ENCODE measurements at places on chromosomes 7 and 10.

- DNase-seq, result no peak
These were observed 102.0 kb upstream of the ARMC3 start for GRCh38 chr10:22825841-22826240.

DNA sequence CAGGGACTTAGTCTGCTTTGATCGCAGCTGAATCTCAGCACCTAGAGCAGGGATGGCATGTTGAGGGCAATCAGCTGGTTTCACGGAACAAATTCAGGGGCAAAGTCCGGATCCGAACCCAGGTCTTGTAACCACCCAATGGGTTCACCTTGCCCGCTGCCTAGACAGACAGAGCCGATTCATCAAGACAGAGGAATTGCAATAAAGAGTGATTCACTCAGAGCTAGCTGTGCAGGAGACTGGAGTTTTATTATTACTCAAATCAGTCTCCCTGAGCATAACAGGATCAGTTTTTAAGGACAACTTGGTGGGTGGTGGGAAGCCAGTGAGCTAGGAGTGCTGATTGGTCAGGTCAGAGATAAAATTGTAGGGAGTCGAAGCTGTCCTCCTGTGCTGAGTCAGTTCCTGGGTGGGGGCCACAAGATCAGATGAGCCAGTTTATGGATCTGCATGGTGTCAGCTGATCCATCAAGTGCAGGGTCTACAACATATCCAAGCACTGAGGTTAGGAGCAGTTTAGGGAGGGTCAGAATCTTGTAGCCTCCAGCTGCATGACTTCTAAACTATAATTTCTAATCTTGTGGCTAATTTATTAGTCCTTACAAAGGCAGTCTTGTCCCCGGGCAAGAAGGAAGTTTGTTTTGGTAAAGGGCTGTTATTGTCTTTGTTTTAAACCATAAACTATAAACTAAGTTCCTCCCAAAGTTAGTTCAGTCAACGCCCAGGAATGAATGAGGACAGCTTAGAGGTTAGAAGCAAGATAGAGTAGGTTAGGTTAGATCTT lies 43.5 kb upstream of the CHST3 start:
- peak; percentile 9 for DNase-seq

DNA sequence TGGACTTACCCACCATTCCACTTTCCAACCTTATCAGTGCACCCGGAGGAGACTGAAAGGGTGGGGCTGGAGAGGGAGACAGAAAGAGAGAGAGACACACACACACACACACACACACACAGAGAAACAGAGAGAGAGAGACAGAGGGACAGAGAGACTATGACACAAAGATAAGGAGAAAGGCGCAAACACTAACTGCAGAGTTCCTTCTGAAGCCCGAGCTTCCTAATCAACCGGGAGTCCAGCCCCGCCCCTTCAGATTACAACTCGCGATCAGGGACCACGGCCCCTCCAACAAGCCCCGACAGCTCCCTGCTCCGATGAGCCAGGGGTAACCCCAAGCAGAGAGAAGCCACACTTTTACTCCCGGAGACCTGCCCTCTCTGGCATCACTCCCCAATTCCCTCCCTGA lies 499 bp downstream of the GAL3ST4 start:
- DNase-seq, result no peak

DNA sequence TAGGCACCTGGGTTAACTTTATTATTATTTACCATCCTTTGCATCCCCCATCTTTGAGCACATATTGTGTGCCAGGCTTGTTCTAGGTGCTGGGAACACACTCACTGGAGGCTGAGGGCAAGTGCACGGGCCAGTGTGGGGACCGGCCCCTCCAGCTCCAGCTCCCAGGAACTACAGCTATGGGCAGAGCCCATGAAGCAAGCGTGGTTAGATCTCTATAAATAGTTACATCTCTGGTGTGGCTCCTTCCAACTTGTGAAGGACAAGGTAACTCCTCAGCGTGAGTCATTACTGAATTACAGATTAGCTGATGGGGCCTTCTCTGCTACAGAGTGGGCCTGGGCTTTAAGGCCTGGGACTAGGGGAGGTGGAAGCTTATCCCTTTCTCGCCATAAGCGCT lies 583.5 kb downstream of the SDK1 start:
- no peak for DNase-seq

DNA sequence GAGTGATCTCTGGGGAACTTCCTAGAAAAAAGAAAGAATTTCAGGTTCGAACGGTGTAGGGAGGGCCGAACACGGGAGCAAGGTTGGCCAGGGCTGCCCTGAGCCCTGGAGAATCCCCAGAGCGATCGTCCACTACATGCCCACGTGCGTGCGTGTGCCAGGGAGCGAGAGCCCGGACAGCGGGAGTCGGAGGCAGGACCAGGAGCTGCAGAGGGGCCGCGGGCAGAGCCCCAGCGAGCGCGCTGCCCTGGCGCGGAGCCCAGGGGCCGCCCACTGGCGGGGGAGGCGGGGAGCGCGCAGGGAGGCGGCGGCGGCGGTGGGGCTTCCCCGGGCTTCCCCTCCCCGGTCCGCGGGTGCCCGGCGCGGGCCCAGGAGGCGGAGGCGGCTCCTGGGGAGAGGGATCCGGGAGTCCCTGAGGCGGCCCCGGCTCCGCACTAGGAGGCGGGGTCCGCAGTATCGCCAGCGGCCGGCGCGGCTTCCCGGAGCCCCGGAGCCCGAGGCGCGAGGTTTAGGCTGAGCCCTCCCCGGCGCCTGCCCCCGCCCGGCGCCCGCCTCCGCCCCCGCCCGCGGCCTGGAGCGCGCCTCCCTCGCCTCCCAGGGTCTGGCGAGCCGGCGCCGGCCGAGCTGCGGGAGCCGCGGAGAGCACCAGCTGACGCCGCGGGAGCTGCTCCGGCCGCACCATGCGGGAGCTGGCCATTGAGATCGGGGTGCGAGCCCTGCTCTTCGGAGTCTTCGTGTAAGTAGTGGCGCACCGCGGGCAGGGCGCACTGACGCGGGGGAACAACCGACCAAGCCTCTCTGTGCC lies at the start of gene PLPP4:
Gene PLPP4 (plus strand): TSS at position 602 of the 805 bp plus-strand sequence. CDS start 79 bp downstream, at position 681.
- peak; percentile 67 for DNase-seq

DNA sequence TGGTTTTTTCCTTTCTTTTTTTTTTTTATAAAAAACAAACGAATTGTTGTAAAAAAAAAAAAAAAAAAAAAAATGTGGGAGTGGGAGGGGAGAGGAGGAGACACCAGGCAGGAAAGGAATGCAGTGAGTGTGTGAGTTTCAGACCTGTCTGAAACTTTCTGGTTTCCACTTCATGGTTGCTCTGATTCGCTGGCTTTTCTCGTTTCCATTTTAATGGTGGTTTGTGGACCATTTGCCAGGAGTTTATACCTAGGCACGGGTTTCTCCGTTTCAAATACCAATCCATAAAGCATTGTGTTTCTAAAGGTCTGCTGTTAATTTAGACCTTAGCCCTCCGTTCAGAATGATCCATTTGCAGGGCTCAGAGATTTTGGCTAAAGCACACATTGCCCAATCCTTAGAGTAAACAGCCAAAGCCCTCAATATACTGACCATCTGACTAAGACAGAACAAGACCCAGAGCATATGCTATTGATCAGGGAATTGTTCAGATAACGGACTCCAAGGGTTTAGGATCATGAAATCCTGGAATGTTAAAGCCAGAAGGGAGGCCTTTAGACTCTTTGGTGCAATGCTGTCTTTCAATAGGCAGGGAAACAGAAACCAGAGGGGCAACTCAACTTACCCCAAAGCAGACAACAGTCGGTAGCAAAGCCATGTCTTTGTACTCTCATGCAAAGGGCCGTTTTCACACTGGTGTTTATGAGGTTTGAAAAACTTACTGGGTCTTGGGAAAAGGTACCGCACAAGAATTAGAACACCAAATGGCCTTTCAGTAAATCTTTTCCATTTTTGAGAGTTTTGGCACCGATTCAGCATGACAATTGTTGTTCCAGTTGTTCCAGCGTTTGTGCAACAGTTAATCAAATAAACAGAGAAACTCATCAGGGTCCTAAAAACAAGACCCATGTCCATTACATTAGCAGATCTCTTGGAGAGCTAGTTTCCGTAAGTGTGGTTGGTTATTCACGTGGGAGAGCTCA lies 94.3 kb upstream of the AGBL3 start:
- peak; percentile 78 for DNase-seq

GRCh38 chr7:25348104-25348503 lies 119.8 kb upstream of the NPVF start:
- no peak for DNase-seq

GRCh38 chr7:106613848-106614560 lies 47.0 kb downstream of the CCDC71L start:
- DNase-seq, result no peak

DNA sequence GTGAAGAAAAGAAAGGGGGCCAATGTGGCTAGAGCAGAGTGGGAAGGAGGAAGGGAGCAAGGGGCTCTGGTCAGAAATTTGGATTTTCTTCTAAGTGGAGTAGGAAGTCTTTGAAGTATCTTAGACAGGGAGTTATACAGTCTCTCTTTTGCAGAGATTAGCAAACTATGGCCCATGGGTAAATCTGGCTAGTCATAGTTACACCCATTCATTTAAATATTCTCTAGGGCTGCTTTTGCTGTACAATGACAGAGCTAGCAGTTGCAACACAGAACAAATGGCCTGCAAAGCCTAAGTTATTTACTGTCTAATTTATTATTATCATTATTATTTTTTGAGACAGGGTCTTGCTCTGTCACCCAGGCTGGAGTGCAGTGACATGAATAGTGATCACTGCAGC lies 10.5 kb upstream of the LAMB4 start:
- no peak for DNase-seq

DNA sequence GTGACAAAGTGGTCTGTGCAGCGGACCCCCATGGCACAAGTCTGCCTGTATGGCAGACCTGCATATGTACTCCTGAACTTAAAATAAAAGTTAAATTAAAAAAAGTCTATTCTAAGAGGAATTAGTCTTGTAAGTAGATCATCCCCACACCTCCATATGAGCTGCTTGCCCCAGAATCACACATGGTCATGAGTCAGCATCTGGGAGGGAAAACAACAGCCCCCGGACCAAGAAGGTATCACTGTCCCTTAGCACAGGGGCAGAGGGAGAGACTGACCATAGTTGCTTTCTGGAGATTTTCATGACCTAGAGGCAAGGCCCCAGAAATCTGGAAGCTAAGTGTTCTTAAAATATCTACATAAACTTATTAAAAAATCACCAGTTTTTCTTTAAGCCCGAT lies 86.6 kb upstream of the PDK4 start:
- no peak for DNase-seq

DNA sequence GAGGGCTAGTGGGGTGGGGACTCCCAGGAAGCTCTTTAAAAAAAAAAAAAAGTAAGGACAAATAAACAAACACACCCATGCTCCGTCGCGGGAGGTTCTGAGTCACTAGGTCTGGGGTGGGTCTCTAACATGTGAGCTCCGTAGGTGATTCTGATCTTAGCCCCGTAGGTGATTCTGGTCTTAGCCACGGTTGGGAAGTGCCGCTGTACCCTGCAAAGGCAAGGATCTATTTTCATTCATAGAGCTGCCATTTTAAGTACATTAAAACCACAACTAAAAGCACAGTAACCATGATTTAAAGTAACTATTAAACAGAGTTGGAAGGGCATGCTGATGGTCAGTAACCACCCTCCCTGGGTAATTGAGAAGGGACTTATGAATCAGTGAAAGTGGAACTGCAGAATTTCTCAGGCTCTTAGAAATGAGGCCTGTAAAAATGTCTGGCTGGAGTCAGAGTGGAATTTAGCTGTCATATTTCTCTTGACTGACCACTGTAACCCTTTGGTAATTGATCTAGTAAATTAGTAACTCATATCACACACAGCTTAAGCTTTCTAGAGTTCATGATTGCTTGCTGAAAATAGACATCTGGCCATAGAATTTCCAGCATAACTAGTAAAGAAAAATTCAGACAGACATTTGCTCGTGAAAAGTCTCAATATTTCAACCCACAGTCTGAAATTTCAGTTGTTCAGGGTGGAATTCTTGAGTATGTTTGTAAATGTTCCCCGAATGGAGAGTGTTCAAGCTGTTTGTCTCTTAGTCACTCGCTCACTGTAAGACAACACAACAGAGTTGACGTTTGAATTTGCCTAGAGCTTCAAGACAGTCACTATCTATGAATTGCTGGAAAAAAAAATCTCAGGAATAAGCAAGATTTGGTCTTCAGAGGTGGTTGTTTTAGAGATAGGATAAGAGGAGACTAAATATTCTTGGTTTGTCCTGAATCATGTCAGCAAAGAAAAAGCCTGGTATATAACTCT lies 34.2 kb upstream of the TCF7L2 start:
- peak; percentile 86 for DNase-seq

DNA sequence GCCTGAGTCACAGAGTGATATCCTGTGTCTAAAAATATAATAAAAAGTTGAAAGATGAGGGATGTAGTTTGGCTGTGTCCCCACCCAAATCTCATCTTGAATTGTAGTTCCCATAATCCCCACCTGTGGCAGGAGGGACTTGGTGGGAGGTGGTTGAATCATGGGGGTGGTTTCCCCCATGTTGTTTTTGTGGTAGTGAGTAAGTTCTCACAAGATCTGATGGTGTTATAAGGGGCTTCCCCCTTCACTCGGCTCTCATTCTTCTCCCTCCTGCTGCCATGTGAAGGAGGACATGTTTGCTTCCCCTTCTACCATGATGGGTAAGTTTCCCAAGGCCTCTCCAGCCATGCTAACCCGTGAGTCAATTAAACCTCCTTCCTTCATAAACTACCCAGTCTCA lies 25.1 kb upstream of the UBE3C start:
- DNase-seq, result no peak

DNA sequence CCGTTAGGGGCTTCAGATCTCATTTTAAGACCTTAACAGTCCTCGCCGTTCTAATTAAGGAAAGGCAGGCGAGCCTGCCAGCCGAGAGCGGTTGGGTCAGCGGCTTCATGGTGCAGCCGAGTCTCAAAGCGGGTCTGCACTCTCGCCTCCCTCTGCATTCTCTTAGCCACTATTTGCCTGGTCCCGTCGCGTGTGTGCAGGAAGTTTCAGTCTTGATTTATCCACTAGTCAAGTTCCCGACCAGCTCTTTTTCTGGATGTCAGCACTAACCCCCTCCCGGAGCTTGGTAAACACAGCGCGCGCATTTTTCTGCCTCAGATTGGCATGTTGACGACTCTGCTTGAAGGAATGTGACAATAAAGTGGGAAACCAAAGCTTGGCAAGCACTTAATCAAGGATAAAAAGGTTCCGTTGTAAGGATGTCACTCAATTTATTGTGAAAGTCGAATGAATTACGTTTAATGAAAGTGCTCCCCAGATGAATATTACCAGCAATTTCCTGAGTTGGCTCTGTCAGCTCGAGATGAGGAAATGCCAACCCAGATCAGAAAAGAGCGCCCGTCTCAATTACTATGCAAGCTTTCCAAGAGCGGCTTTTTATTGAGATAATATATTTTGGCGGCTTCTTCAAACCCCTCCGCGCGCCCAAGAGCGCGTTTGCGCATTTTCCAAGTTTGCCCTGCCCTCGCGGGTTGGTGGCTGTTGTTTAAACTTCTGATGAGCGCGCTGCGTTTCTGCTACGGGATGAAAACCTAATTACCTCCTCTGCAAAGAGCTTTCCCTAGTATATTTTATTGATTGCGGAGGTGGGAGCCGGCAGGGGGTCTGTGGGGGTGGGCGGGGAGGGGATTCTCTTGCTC lies 7.9 kb downstream of the NXPH1 start:
- no peak for DNase-seq

DNA sequence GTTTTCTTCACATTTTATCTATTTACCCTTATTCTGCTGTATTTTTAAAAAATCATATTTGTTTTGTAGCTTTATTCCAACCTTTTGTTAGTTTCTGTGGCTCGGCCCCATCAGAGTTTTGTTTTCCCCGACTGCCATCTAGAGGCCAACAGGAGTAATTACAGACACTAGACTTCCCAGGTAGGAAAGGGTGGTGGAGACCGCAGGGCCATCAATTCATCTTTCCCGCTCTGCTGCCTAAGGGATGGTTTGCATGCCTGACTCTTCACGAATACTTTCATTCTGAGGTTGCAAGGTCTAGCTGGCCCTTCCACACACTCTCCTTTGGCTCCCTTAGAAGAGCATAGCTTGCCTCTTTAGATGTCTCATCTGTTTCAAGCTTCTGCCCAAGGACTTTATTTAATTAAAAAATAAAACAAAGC lies 38.3 kb downstream of the LYZL2 start:
- peak; percentile 34 for DNase-seq

All from ACHN (cell line).